ENCODE measurements at places on chromosomes 3 and 15.

DNA sequence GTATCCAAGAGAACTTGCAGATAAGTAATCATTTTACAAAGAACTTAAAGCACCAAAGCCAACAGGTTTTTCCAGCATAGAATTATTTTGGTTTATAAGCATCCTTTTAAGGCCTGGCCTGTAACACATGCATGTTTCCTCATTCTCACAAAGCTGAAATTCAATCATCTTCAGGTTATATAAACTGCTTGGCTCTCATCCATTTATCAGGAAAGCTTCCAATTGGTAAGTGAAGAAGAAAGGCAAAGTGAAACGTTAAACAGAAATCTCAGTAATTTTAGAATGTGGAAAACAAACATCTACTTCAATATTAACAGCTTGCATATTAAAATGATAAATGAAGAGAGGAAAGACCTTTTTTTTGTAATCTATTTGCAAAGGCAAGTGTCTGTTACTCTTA lies 1.6 kb downstream of the SERP1 start:
- no peak for DNase-seq

DNA sequence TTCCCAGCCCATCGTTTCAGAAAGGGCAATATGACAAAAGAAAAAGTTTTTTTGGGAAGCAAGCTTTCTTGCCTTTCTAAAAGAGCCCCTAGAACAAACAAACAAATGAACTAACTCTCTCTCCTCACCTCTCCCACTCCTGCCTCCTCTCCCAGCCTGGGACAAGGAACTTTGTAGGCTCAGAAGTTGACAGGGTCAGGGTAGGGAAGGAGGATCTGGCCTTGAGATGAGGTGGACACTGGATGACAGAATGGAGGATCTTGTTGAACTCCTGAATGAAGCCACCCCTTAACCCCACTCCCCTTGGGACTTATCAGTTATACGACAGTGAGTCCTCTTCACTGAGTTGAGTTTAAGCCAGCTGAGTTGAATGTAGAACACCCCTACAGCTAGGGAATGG lies 1.6 kb upstream of the ITGA11 start:
- DNase-seq, result no peak

DNA sequence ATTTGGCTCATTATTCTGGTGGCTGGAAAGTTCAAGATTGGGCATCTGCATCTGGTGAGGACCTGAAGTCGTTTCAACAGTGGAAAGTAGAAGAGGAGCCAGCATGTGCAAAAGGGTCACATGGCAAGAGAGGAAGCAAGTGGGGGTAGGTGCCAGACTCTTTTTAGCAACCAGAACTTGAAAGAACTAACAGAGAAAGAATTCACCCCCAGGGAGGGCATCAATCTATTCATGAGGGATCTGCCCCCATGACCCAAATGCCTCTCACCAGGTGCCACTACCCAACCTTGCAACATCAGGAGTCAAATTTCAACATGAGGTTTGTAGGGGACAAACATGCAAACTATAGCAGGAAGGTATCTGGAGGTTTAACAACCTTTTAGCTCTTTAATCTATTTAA lies 10.3 kb upstream of the RYK start:
- DNase-seq, result no peak

- DNase-seq, result no peak
Measured at GRCh38 chr3:55511895-55512570, 24.9 kb upstream of the WNT5A start.

DNA sequence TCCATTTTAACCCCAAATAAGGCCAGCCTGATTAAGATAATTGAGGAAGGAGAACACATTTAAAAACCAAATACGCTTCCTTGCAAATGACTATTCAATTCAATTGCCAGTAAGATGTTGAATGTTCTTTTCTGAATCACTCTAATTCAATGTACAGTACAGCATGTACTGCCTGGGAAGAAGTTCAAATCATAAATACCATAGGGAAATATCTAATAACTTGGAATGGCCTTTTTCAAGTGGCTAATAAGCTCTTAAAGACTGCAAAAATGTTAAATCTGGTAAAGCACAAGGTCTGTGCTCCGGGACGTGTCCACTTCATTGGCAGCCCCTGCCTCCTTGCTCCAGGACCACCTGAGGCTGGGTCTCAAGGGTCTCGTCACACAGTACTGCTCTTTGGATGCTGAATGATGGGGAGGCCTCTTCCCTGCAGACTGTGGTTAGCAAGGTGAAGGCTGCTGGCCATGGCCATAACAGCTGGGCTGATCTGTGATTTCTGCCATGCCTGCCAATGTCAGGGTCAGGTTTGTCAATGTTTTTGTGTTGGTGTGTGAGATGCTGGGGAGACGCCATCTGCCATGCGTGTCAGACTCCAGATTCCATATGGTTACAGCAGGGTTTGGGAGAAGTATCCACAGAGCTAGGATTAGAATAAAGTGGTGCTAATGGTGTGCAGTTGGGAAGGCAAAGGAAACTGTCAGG lies 300.5 kb downstream of the ADAMTS17 start:
- DNase-seq, result no peak

- no peak for DNase-seq
Measured at GRCh38 chr3:127680146-127680661, 7.5 kb downstream of the ABTB1 start.

- no peak for DNase-seq
Measured at GRCh38 chr3:23096041-23096440, 107.1 kb upstream of the UBE2E2 start.

GRCh38 chr3:4664412-4664811 lies 171.3 kb downstream of the ITPR1 start:
- DNase-seq, result no peak
